ENCODE measurements at places on chromosomes 6 and 20.

GRCh38 chr20:43895235-43895634, 19.4 kb upstream of the TOX2 start:
- DNase-seq: no peak

DNA sequence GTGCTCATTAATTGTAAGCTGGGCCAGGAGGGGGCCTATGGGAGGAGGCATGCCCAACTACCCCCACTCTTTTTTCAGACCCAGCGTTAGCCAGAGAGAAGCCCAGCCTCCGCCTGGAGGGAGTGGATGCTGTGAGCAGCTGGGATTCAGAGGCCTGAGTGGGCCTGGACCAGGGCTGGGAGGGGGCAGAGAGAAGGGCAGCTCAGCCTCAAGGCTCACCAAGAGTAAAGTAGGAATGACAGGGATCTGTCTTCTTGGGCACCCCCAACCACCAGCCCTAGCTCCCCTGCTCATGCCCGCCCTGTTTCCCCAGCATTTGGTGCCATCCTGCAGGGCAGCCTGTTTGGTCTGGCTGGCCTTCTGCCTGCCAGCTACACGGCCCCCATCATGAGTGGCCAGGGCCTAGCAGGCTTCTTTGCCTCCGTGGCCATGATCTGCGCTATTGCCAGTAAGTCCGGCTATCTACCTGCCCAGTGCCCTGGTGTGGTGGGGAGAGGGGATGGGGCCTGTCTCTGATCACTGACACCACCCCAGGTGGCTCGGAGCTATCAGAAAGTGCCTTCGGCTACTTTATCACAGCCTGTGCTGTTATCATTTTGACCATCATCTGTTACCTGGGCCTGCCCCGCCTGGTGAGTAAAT, 6.8 kb downstream of the SLC29A1 start:
- no peak for DNase-seq

DNA sequence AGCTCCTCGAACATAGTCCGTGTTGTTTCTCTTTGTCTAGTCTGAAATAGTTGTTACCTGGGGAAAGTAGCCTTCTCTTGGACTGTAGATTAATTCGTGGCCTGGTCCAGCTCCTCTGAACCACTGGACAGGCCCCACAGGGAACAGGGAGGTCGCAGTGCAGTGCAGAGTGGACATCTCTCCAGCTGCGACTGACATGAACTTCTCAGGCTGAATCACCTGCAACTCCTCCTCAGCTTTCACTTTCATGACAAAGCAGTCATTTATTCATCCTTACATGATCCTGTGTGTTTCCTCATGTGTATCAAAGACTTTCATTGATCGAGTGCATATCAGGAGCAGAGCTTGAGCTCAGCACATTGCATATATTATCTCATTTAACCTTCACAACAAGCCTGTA, 19.1 kb upstream of the SIRPG start:
- DNase-seq: no peak

- DNase-seq: no peak
These were observed 264.4 kb downstream of the ESR1 start for GRCh38 chr6:152071843-152072242.

DNA sequence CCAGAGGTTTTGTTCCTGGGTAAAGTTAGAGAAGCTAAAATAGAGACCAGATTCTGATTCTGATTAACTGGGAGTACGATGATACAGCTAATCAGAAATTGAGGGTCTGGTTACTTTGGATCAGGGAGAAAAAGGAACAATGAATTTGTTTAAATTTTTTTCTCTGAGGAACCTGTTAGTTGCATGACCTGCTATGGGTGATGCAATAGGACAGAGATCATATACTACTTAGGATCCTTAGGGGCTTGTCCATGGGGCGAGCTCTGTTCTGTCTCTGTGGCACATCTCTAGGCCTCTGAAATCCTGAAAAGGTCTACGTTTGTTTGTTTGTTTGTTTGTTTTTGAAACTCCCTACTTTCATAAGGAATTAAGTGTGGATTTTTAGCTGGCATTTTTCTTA, 166.1 kb upstream of the LAMP5 start:
- no peak for DNase-seq

DNA sequence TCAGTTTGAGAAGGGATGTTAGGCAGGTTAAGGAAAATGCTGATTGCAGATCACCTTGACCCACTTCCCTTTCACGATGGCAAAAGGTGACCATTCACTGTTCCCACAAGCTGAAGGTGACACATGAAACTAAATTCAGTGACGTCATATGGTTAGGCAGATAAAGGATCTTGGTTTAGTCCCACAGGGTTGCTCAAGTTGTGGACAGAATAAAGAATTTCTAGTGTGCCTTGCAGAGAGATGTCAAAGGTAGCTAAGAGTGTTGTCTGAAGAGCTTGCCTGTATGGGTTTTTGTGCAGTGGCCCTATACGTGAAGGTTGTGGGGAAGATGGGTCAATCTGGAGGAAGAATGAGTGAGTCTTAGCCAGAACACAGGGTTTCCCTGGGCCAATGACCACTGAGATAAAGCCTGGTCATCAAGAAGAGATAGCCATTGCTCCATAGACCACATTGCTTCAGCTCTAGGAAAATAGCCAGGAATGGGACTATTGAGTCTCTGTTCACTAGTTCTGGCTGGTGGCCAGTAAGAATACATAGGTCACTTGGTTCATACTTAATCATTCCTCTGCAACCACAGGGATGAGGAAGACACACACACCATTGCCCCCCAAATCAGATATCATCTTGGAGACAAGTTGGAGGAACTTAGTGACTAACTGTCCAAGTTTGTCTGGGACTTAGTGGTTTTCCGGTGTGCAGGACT, 148.5 kb upstream of the ATXN1 start:
- no peak for DNase-seq

DNA sequence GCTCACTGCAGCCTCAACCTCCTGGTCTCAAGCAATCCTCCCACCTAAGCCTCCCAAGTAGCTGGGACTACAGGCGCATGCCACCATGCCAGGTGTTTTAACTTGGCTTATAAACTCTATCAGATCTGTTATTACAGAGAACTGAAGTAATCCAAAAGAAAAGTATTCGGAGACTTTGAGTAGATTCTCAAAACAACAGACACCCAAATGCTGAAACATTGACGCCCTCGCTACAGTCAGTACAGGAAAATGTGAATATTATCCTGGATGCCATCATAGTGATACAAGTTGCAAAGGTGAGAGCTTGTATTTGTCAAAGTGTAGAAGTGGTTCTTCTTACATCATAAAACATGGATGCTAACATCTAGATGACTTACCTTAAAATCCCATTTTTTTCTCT, 108.7 kb upstream of the EDN1 start:
- no peak for DNase-seq

DNA sequence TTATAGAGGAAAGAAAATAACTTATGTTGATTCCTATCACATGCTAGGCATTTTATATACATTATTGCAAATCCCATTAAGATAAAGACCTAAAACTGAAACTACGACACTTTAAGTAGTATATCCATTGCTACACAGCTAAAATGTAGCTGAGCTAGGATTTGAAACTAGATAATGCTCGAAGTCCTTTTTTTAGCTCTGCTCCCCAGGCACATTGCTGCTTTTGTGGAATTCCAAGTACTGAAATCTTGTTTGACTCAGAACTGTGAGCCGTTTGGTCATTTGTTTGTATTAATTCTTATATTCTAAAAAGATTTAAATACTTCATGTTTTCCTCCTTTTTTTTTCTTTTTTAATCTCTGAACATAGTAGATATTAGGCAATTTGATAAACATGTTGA, 644.8 kb downstream of the HACE1 start:
- DNase-seq: no peak

- DNase-seq: peak; percentile 70
These were observed 97.5 kb downstream of the CDH26 start for GRCh38 chr20:60055740-60056139.

GRCh38 chr6:31397901-31398525, 5.4 kb upstream of the MICA start:
- no peak for DNase-seq

GRCh38 chr6:170254315-170255213, 36.3 kb downstream of the DLL1 start:
- no peak for DNase-seq

- no peak for DNase-seq
These were observed 211.5 kb upstream of the DTNBP1 start for GRCh38 chr6:15874326-15874725.

DNA sequence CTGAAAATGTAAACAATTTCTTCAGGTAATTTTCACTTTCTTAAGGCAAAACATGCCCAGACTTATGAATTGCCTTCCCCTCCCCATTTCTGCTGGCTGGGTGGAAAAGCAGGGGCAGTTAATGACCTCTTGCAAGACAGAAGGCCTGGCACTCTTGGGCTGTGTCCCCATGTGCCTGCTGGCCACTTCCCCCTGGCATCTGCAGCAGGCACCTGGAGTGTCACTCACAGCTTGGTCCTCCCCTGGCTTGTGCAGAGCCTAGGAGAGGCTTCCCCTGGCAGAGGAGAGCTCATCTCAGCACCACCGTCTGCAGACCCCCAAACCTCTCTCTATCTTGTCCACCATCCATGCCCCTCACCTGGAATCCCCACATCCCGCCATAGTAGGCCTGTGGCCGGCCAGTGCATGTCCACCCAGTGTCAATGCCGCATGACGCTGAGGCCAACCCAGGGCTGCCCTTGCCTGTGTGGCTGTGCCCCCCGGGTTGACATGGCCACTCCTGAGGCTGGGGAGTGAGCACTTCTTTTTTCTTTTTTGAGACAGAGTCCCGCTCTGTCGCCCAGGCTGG, 83.5 kb upstream of the SLC22A23 start:
- DNase-seq: no peak

- no peak for DNase-seq
These were observed 1044.7 kb downstream of the GRIK2 start for GRCh38 chr6:102438171-102438570.

- peak; percentile 37 for DNase-seq
These were observed 897 bp downstream of the RANBP9 start for GRCh38 chr6:13710552-13711323.

DNA sequence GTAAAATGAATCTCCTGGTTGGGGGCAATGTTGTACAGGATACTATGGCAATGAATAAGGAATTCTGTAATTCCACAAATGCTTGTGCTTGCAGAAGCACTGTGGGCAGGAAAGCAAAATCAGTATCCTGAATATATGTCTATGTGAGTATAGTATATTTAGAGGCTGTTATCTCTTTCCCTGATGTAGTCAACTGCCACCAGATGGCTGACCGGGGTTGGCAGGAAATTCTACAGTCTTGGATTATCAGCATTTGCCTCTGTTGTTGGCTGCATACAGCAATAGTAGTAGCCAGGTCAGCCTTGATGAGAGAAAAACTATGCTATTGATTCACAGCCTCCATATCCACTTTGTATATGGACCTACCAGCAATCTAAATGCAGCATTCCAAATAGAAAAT, 425.1 kb upstream of the JAG1 start:
- no peak for DNase-seq

DNA sequence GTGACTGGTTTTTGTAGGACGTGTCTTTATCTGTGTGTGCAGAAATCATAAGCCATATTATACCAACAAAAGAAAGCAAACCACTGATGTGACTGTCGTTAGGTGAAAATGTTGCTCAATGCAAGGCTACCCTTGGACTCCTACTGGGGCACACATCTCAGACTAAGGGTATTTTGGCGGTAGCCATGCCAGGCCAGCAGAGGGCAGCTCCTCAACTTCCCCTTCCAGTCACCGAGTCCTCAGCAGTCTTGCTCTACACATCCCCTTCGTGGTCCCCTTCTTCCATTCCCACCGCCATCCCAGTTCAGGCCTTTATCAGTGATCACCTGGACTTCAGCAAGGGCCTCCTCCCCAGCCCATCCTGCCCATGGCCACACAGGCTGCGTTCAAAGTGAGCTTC, 113.7 kb upstream of the GGTLC1 start:
- DNase-seq: peak; percentile 32

GRCh38 chr20:50093240-50093639, 19.7 kb downstream of the UBE2V1 start:
- DNase-seq: no peak

GRCh38 chr20:58286729-58287128, 22.8 kb upstream of the RAB22A start:
- DNase-seq: no peak
